CD4-positive, CD25-positive, alpha-beta regulatory T cell (primary cell): ENCODE measurements at places on chromosomes 5 and 9. TPM values are rescaled to one million over a fixed set of nuclear protein-coding genes. Genes with fewer than 3 reads are reported as not detected.
A peak's percentile ranks its signal among the peaks of the same experiment; 100 is the strongest.

- H3K36me3 ChIP-seq: no peaks in the 10 kb centered on the region
- H3K4me3 ChIP-seq: no peak overlapping the region
- H3K27ac ChIP-seq: no peak overlapping the region
- H3K4me1 ChIP-seq: no peaks in the 10 kb centered on the region
- peaks cover 2% of the 10 kb centered on the region for H3K27me3 ChIP-seq
Measured at GRCh38 chr9:109556061-109556460, 58.0 kb upstream of the PTPN3 start.

GRCh38 chr5:2883771-2884170, 132.3 kb upstream of the IRX2 start:
- H3K27ac ChIP-seq: no peak overlapping the region
- DNase-seq: no peak
- no peaks in the 10 kb centered on the region for H3K4me1 ChIP-seq
- no peaks in the 10 kb centered on the region for H3K27me3 ChIP-seq
- no peaks in the 10 kb centered on the region for H3K36me3 ChIP-seq

DNA sequence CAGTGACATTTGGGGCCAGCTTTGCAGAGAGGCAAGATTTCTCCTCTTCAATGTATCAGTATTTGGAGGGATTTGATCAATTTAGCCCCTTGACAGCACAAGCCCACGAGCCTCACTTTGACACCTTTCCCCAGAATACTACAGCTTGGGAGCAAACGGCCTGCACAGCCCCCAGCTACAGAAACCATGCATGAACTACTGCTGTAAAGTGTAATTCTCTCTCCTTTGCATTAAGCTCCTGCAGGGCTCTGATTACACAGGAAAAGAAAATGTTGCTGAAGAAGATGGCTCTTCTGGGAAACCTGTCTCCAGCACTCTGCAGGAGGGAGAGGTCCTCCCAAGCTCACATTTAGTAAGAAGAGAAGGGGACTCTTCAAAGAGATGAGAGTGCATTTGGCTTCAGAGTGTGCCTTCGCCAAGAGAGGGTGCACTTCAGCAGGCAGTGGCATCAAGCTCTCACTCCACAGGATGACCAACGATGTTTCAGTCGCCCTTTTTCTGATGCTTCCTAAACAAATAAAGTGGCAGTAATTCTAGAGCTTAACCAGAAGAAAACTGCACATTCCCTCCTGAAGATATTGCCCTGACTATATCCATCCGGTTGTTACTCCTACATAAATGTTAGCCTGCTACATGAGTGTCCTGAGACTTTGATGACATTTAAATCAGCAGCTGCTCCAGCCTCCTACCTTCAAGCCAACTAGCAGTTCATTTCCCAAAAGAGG, 272.2 kb downstream of the AUH start:
- H3K4me3 ChIP-seq: no peak overlapping the region
- no peaks in the 10 kb centered on the region for H3K4me1 ChIP-seq
- DNase-seq: no peak
- no peaks in the 10 kb centered on the region for H3K36me3 ChIP-seq

GRCh38 chr5:103244398-103244797, 14.2 kb upstream of the MACIR start:
- no peaks in the 10 kb centered on the region for H3K36me3 ChIP-seq
- H3K27me3 ChIP-seq: peaks cover 42% of the 10 kb centered on the region
- H3K27ac ChIP-seq: no peak overlapping the region
- no peaks in the 10 kb centered on the region for H3K4me1 ChIP-seq
- H3K4me3 ChIP-seq: no peak overlapping the region

- peaks cover 3% of the 10 kb centered on the region for H3K27me3 ChIP-seq
- no peak overlapping the region for H3K27ac ChIP-seq
Measured at GRCh38 chr5:161098516-161098915, 246.5 kb upstream of the ATP10B start.

GRCh38 chr9:126985870-126986498, 71.4 kb downstream of the RALGPS1 start:
- no peaks in the 10 kb centered on the region for H3K27me3 ChIP-seq
- DNase-seq: peak; percentile 74
- peaks cover 51% of the 10 kb centered on the region for H3K4me1 ChIP-seq
- peak overlapping the region; percentile 64 for H3K4me3 ChIP-seq
- H3K27ac ChIP-seq: peak overlapping the region; percentile 58

DNA sequence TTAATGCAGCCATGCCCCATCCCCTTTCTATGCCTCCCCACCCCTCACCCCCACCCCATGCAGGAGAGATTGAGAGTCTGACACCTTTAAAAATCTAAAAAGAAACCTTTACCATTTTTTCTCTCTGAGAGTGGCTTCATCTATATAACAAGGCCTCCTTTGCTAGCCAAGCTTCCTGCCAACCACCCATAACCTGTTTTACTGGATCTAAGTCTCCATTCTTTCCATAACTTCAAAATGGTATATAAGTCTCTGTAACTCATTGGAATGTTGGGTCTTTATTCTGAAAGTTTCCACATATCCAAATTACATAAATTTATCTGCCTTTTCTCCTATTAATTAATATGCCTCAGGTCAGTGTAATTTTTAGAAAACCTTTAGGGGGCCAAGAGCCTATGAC, 1174.0 kb downstream of the MAT2B start:
- H3K27me3 ChIP-seq: no peaks in the 10 kb centered on the region
- no peak overlapping the region for H3K27ac ChIP-seq
- no peak for DNase-seq
- H3K4me3 ChIP-seq: no peak overlapping the region
- H3K4me1 ChIP-seq: no peaks in the 10 kb centered on the region

DNA sequence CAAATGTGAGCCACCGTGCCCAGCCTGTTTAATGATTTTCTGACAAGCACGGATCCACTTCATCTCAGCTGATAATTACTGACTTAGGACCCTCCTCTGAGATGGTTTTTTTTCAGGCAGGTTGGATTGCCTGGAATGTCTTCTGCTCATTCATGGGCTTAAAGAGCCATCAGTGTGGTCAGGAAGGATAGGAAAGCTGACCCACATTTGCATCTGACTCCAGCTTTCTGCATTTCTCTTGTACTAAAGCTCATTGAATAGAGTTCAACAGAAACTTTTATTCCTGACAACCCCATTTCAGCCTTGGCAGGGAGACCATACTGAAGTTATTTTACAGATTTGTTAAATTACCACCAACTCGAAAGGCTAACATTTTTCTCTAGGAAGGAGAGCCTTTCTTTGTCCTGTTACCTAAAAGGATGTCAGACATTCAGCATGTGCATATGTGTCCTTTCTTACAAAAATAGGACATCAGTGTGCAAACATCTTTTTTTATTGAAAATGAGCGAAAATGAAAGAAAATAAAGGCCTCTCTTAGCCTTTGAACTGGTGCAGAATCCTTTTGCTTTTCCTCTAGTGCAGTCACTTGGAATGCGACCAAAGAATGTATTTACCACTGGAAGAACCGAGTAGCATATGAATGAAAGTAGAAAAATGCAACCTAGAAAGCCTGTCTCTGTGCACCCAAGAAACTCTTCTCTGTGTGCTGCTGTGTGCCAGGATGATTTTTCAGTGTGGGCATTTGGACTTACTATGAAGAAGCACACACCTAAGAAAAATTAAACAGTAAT, 26.6 kb downstream of the ADCY2 start:
- H3K27ac ChIP-seq: no peak overlapping the region
- no peaks in the 10 kb centered on the region for H3K36me3 ChIP-seq
- H3K4me1 ChIP-seq: no peaks in the 10 kb centered on the region
- H3K27me3 ChIP-seq: no peaks in the 10 kb centered on the region

GRCh38 chr5:83924891-83925290, 204.2 kb upstream of the HAPLN1 start:
- no peaks in the 10 kb centered on the region for H3K27me3 ChIP-seq
- H3K36me3 ChIP-seq: no peaks in the 10 kb centered on the region
- no peak overlapping the region for H3K27ac ChIP-seq
- no peaks in the 10 kb centered on the region for H3K4me1 ChIP-seq
- no peak overlapping the region for H3K4me3 ChIP-seq
- no peak for DNase-seq

GRCh38 chr5:117947836-117948235, 1040.5 kb downstream of the DTWD2 start:
- H3K4me1 ChIP-seq: no peaks in the 10 kb centered on the region
- no peaks in the 10 kb centered on the region for H3K27me3 ChIP-seq
- no peaks in the 10 kb centered on the region for H3K36me3 ChIP-seq

- H3K27me3 ChIP-seq: no peaks in the 10 kb centered on the region
- H3K27ac ChIP-seq: no peak overlapping the region
- H3K4me1 ChIP-seq: no peaks in the 10 kb centered on the region
- H3K4me3 ChIP-seq: no peak overlapping the region
- no peak for DNase-seq
- no peaks in the 10 kb centered on the region for H3K36me3 ChIP-seq
Measured at GRCh38 chr9:119986205-119986604, 593.8 kb downstream of the CDK5RAP2 start.

UBQLN1 gene
- total RNA-seq: 141 TPM

ANGPTL2 gene
- not detected for total RNA-seq

PCDHA7 gene
- total RNA-seq: not detected
